Eye (tissue), 1 donor: ENCODE measurements at places on chromosomes 12 and 14.

- no peak for DNase-seq
Observed at GRCh38 chr14:68109132-68109900, 289.7 kb downstream of the RAD51B start.

DNA sequence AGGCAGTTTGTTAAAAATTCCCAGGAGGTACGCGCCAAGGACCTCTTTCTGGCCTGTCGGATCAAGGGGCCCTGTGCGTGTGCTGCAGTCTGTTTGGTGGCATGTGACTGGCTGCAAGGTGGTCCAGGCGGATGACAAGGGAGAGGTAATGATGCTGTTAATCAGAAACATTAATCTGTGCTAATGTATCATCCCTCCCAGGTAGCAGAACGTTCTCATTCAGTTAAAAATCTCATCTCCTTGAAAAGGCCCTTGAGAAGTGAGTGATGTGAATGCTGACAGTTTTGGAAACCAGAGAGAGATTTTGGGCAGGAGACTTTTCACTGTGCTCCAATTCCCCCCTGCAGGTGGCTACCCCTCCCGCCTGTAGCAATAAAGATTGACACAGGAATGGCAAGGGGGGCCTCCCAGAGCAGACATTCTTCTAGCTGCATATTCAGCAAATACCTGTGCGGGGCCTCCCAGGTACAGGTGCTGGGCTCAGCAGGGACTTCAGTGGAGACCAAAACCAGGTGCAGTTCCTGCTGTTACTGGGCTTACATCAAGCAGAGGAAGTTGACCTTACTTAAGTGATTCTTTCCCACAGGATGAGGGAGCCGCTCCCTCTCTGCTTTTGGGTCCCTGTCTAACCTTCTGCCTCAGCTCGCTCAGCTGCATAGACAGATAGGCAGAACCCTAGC, 364.8 kb downstream of the CACNA1C start:
- DNase-seq = no peak

GRCh38 chr14:63448841-63449240, 94.3 kb downstream of the PPP2R5E start:
- no peak for DNase-seq

- no peak for DNase-seq
Observed at GRCh38 chr14:81767266-81767995, 233.8 kb upstream of the SEL1L start.

DNA sequence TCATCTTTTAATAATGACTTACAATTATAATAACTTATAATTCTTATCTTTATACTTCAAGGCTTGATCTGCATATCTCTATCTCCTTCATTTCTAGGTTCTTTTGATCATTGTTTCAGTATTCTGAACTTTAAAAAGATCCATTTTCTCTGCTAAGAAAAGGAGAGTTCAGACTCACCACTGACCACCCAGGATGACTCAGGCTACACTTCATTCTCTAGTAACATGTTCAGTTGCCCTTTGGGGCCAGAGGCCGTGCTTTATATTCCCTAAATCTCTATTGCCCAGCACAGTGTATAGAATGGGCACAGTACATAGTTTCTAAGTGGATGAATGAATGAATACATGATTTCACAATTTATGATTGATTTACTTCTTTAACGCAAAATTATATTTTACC, 268.7 kb downstream of the AKAP6 start:
- no peak for DNase-seq

DNA sequence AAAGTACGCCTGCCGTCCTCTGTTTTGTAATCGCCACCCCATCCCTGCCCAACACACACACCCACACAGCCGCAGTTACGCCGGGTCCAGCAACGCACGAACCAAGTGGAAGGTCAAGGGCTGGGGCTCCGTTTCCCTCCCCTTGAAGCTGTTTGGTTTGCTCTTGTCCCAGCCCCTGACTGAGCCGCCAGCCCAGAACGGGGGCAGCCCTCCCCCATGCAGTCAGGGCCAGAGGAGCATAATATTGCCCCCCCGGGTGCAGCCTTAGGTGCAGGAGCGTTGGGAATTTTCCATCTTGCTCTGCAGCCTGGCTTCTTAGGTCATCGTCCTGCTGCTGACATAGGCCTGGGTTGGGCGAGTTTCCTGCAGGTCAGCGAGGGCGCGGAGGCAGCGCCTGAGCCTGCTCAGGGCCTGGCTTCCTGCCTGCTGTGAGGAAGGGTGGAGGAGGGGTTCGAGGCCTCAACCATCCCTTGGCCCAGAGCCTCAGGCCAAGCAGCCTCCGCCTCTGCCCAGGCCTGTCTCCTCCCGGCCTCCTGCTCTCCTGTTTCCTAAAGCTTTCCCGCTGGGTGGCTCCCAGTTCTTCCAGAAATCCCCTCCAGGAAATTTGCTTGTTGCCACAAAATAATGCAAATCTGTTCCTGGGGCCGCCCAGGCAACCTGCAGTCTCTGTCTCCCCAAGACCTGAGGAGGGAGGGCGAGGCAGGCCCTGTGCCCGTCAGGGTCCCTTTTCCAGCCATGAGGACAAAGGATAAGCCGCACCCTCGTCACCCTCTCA, 44.5 kb downstream of the PSMA6 start:
- peak; percentile 26 for DNase-seq

DNA sequence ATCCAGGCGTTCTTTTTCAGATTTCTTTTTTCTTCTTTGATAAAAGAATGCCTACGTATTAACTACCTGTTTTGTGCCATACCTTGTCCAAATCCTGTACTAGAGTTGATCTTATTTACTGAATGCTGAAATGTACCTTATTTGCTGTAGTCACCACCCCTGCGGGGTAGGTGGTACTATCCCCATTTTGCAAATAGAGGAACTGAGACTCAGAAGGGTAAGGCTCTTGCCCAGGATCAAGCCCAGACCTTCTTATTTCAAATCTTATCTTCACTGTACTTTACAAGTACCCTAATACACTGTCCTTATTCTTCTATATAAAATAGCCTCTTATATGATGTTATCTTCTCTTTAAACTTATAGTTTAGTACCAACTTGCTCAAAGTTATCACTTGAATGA, 206.5 kb downstream of the SLC41A2 start:
- DNase-seq = no peak

GRCh38 chr12:30692470-30692869, 3.2 kb downstream of the IPO8 start:
- no peak for DNase-seq

GRCh38 chr12:12123036-12123604, 52.4 kb downstream of the BCL2L14 start:
- DNase-seq = no peak

DNA sequence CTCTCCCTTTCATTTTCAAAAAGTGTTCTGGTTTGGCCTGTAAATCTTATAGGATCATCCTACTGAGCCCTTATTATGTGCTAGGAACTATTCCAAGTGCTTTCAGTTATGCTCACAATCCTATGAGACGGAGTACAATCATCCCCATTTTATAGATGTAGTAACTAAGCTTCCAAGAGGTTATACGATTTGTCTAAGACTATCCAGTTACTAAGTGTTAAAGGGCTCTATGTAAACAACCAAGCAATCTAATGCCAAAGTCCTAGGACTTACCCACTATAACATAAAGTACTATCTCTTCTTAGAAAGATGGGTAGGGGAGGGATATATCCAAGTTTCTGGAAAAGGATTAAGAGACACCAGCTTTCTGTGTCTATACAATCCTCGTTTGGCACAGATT, 6.7 kb downstream of the CFL2 start:
- DNase-seq = no peak

- no peak for DNase-seq
Observed at GRCh38 chr14:85093631-85094330, 436.2 kb upstream of the FLRT2 start.

DNA sequence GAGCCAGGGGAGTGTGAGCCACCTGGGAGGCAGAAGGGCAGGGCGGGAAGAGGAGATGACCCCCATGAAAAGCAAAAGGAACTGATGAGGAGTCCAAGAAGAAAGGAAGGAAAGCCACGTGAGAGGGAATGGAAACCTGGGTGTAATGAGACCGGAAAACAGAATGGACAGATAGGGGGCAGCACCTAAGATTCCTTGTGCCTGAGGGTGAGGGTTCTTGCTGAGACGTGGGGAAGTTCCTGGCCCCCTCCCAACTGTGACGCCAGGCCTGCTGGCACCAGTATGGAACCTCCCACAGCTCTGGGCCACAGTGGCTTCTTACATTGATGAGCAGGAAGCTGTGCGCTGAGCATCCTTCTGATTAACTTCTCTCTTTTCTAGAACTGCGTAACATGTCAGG, 30.8 kb downstream of the TTC7B start:
- no peak for DNase-seq

GRCh38 chr14:104879201-104879982, 14.3 kb downstream of the CEP170B start:
- peak; percentile 20 for DNase-seq

DNA sequence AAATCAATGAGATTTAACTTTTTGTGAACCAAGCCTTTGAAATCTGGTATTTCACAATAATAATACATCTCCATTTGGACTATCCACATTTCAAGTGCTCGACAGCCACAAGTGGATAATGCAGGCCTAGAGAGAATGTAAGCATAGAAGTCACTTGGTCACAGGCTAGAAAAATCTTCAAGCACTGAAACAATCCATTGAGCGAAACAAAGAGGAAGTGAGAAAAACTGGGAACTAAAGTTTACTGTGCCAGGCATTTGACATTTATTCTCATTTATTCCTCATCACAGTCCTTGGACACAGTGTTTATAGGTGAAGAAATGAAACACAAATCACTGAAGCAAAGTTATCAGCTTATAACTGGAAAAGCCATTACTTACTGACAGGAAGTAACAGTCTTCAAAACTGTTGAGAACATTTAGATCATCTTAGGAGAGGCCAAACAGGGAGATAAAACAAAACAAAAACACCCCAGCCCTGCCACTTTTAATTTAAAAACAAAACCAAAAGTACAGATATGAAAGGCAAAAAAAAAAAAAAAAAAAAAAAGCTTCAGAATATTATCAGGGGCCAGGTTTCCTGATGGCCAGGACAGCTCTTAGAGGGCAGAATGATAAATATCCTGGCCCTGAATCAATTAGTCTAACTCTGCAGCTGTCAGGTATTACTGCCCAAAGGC, 29.2 kb downstream of the GNS start:
- DNase-seq = no peak

DNA sequence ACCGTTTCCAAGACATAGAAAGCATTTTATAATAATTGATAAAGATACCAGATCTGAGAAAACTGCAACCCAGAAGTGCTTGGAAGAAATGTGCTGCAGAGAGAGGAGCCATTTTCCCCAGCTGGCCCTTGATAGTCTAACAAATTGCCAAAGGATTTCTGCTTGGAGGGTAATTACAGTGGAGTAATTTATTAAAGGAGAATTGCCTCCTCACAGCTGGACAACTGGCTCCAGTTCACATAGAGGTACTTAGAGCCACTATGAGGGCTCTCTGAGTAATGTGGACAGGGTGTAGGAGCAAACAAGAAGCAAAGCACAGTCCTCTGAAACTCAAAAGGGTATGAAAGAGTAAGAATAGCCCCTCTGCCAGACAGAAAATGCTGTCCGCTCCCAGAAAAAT, 335.6 kb downstream of the SYT1 start:
- DNase-seq = no peak

GRCh38 chr12:87853448-87854003, 175.7 kb downstream of the C12orf50 start:
- no peak for DNase-seq

GRCh38 chr14:29759521-29760340, 167.9 kb downstream of the PRKD1 start:
- DNase-seq = no peak

GRCh38 chr12:124927201-124928094, 13.0 kb upstream of the UBC start:
- peak; percentile 99 for DNase-seq

DNA sequence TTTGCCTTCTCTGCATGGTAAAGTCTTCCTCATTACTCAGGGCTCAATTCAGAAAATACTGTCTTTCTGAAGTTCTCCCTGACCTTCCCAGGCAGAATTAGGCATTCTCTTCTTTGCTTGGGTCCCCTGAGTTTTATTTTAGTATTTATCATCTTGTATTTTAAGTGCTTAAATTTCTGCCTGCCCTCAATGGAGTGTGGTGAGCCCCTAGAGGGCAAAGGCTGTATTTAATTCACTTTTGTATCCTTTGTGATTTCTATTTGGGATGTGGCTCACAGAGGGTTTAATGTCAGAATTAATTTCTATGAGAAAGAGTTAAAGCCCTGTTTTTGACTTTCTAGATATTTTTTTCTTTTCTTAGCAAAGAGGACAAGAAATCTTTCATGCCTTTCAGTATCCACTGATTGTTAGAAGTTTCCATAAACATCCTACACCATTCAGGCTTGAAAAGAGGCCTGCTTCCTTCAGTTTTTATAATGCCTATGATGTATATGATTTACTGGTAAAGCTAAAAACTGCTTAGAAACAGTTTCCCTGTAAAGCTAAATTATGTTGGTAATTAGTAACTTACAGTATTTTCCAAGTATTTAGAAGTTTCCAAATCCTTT, 55.6 kb upstream of the PTPRB start:
- DNase-seq = no peak

DNA sequence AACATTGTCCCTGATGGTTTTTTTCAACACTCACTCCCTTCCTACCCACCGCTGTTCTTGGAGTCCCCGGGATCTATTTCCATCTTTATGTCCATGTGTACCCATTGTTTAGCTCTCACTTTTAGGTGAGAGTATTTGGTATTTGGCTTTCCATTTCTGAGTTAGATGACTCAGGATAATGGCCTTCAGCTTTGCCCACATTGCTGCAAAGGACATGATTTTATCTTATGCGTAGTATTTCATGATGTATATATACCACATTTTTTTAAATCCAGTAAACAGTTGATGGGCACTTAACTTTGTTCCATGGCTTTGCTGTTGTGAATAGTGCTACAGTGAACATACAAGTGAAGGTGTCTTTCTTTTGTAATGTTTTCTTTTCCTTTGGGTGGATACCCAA, 123.5 kb upstream of the KITLG start:
- no peak for DNase-seq

GRCh38 chr14:24070285-24071143, 848 bp upstream of the CPNE6 start:
- no peak for DNase-seq
